ENCODE measurements at places on chromosomes 7 and 10. TPM values are rescaled to one million over a fixed set of nuclear protein-coding genes. Genes with fewer than 3 reads are reported as not detected.

GRCh38 chr7:23377134-23377533 lies 78.0 kb downstream of the MALSU1 start:
- DNase-seq = peak; percentile 75

DNA sequence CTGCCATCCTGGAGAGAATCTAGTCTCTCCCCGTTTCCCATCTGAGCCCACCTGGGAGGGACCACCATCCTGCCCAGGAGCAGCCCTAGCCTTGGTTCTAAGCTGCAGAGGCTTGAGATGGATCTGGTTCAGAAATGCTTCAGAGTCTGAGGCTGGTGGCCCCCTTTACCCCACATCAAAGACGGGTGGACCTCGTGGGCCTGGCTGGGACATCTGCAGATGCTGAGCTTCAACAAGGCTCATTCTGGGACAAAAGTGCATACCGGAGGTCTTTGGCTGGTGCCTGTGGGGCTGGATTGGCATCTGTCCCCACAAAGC lies 4.9 kb upstream of the IRF5 start:
- no peak for DNase-seq

GRCh38 chr10:101889256-101890210 lies 45.9 kb upstream of the KCNIP2 start:
- peak; percentile 56 for DNase-seq

DNA sequence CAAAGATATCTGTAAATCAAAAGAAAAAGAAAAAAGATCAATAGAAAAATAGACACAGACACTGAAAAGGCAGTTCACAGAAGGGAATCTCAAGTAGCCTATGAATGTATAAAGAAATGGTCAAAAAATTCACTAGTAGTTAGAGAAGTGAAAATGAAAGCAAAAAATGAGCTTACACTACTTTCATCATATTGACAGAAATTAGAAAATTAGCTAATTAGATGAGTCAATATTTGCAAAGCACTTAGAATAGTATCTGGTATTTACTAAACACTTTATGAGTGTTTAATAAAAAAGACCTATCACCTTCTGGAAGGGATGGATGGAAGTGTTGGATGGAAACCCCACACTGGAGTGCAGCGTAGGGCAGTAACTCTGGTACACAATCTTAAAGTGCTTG lies 1.7 kb upstream of the CFAP58 start:
- no peak for DNase-seq

- no peak for DNase-seq
These were observed 31.3 kb upstream of the GALNT11 start for GRCh38 chr7:151993977-151994676.

GRCh38 chr10:70331486-70332268 lies 47.9 kb upstream of the NPFFR1 start:
- peak; percentile 99 for DNase-seq

DNA sequence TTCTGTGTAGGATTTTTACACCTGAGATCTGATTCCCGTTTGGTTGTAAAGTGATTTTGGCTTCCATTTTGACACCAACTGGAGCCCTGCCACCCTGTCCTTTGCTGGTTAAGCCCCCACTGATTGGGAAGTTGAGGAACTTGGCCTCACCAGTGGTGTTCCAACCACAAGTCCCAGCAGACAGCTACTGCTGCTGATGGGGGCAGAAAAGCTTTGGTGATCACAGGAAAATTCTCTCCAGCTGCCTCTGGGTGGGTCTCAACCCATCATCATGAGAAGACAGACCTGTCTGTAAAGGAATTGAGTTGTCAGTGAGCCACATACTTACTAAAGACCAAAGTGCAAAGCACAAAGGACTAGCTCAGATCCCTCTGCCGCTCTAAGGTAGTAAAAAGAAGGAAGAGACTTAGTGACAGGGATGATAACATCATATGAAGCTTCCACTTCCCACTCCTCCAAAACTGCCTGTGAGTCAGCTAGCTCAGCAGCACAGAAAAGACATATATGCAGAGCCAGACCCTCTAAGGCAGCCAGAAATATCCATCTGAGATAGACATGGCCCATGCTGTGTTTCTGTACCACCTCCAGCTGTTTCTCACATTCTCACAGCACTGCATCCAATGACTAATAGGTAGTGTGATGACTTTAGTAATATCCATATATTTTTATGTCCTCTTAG lies 22.4 kb upstream of the LRRC17 start:
- DNase-seq = peak; percentile 44

DNA sequence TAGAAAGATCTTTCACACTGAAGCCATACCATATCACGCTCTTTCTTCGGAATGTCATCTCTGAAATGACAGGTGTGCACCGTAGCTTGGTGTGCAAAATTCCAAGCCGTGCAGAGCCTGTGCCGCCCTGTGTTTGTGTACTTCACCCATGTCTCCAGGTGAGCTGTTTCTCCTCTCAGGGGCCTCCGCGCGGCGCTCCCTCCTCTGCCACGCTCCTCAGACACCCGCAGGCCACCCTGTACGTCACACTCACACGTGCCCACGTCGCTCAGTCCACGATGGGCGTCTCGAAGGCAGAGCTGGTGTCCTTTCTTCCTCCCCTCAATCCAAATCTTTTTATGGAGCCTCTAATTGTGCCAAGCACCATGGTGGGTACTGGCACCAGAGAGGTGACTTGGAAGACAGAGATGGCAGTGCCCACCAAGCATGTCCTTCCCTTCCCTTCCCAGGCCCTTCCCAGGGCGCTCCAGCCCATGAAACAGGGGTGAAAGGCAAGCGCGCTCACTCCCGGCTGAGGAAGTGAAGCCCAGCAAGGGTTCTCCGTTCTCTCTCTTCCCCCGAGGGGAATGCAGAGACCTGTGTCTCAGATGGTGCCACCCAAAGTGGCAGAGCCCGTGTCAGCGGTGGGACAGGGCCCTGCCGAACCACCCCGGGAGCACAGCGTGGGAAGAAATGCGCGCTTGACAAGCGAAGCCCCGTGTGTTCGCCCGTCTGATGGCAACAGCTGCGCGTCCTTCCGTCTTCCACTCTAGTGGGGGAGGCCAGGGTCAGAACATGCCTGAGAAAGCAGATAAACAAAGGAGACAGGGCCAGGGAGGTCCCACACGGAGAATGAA lies 292.5 kb upstream of the SHH start:
- DNase-seq = no peak

DNA sequence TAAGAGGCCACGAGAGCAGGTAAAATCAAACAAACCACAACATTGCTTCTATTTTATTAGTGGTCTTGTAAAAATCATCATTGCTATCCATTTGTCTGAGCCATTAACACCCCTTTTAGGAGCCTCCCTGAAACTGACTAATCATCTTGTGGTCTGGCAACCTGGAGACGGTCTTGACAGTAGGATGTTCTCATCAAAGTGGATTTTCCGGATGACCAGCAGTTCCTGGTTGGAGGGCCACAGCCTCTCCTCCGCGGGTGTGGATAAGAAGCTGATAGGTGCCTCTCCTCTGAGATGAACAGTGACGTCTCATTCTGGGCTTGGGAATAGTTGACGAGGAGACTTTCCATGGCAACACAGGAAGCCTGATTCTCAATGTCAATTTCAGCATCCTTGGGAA lies 490.7 kb downstream of the TYW1 start:
- no peak for DNase-seq

Gene NAPEPLD
- total RNA-seq = 37.2 TPM

Gene ZNF117
- 6.1 TPM for total RNA-seq

Gene SFRP5
- total RNA-seq = 0.17 TPM
